AG09309 (cell line): ENCODE measurements at places on chromosomes 4 and X.

GRCh38 chrX:50771382-50771781, 42.6 kb downstream of the SHROOM4 start:
- no peak for DNase-seq

- no peak for DNase-seq
These were observed 101.7 kb upstream of the MAP3K15 start for GRCh38 chrX:19616959-19617358.

DNA sequence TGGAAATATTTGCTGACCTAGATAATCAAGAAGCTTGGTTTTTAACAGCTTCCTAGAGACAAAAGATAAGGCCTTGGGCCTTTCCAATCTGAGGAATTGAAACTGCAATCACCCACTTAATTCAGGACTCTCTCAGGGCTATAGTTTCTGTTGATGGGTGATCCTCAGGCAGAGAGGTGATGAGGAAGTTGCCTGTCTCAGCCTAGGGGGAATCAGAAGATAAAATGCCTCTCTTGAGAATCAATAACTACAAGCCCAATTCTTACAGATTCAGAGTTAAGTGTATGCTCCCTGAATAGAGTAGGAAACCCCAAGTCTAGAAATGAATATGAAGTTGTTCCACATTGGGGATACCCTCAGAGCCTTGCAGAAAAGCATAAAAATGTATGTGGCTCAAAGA, 45.5 kb downstream of the NFKB1 start:
- DNase-seq: no peak

DNA sequence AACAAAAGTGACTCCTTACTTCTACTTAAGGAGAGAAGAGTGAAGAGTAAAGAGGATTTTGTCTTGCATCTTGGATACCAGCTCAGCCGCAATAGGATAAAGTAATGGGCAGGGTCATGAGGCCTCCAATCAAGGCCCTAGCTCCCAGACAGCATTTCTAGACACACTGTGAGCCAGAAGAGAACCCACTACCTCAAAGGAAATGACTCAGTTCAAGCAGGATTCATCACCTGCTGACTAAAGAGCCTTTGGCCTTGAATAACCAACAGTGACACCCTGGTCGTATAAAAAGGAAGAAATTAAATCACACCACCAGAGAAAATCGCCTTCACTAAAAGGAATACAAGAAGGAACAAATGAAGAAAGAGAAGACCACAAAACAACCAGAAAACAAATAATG, 416.1 kb downstream of the PCDH18 start:
- no peak for DNase-seq

DNA sequence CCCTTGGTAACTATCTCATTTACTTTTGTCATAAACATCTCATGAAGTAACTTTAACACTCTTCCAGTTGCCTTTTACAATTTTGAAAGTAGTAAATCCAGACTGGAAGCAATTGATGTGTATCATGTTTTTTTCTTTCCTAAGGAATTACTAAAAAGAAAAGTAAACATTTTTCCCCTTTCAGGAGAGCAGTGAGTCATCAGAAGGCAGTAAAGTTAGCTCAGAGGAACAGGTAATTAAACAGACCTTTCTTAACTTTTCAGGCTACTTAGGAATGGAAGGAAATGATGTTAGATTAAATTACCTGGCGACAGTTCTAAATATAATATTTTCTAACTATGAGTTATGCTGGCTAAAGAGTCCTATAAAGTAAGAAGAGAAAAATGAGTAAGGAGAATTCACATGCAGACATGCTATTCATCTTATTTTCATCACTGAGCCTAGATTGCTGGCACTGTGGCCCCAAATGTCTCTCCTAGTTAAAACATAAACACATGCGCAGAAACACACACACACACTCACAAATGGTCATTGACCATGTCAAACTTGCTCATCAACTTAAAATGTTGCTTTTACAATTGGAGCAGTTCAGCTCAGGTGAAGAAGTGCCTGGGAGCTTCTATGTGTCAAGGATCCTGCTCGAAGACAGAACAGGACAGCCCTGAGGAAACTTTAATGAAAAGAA, 9.3 kb downstream of the DMP1 start:
- DNase-seq: no peak

- DNase-seq: no peak
These were observed 36.7 kb downstream of the SMPX start for GRCh38 chrX:21721195-21721594.

DNA sequence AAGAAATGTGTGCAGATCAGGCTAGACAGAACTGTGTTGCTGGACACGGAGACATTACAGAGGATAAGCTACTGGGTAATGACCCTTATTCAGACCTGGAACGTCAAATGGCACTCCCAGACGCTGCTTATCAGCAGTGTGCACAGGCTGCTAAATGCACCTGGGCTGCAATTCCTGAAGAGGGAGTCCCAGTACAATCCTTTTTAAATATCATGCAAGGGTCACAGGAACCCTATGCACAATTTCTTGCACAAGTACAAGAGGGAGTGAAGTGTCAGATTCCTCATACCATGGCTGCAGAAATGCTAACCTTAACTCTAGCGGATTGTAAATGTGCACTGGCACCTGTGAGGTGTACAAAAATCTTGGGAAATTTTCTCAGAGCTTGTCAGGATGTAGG, 16.9 kb downstream of the SPIN2B start:
- no peak for DNase-seq
